ENCODE measurements at places on chromosomes 2 and 18.

DNA sequence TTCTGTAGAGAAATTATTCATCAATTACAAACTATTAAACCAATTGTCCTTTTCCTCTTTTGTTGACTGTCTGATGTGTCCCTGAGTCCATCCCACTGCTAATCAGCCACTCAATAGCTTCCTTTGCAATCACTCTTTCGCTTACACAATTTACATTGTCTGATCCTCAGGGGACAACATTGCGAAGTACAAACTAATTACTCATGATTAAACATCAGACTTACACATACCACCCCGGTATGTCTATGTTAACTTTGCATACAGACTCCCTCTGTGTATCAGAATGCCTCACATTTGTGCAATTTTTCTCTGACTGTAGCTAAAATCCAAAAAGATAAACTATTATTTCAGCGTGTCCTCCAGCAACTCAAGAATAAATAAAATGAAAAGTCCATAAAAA, 264.4 kb upstream of the REV1 start:
- no peak for DNase-seq

DNA sequence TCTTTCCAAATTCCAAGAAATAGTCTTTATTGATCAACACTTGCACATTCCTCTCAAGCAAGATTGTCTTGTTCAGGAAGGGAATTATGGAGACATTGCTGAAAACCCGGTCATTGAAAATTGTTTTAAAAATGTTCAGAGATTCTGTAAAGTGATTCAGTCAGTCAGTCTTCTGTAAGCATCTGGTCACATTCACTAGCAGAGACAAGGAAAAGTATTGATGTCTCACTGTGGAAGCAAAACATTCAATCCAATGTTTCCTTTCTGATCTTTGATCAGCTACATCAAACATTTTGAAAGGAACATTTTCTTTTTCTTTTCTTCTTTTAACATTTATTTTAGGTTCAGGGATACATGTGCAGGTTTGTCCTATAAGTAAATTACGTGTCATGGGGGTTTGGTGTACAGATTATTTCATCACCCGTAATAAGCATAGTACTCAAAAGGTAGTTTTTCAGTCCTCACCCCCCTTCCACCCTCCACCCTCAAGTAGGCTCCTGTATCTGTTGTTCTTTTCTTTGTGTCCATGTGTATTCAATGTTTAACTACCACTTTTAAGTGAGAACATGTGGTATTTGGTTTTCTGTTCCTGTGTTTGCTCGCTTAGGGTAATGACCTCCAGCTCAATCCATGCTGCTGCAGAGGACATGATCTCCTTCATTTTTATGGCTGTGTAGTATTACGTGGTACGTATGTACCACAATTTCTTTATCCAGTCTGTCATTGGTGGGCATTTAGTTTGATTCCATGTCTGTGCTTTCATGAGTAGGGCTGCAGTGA, 61.2 kb downstream of the CTNNA2 start:
- no peak for DNase-seq

GRCh38 chr2:120647487-120647886, 88.2 kb upstream of the GLI2 start:
- DNase-seq, result no peak

DNA sequence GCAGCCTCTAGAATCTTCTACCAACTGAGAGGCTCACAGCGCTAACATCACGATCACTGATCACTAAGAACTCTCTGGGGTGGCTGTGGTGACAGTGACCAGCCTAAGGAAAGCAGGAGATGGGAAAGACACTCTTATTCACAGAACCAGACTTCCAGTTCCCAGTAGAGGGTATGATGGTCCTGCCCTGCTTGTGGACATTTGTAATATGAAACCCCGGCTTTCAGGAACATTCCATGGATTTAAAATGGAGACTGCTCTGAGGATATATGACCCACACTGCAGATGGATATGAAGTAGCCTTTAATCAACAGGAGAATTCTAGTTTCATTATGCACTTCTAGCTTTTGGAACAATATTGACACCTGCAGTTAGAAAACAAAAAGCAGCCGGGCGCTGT, 131.8 kb downstream of the AFF3 start:
- no peak for DNase-seq

DNA sequence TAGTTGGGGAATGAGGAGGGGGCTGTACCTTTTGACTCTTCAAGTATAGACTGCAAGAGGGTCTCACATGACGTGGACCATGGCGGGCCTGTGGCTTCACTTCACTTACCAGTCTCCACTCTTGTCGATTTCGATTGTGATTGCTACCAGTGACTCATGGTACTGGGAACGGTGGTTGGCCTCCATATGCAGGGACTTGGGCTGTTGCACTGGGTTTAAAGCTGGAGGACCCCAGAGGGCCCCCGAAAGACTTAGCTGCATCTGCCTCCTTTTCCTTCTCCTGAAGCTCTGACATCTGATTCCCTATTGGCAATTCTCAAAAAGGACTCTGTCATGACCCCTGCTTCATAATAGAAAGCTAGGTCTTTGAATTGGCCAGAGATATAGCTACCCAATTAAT, 43.4 kb downstream of the HK2 start:
- no peak for DNase-seq

GRCh38 chr2:99776906-99777646, 287.3 kb upstream of the REV1 start:
- no peak for DNase-seq

GRCh38 chr2:62477573-62477972, 28.4 kb downstream of the TMEM17 start:
- DNase-seq, result no peak

DNA sequence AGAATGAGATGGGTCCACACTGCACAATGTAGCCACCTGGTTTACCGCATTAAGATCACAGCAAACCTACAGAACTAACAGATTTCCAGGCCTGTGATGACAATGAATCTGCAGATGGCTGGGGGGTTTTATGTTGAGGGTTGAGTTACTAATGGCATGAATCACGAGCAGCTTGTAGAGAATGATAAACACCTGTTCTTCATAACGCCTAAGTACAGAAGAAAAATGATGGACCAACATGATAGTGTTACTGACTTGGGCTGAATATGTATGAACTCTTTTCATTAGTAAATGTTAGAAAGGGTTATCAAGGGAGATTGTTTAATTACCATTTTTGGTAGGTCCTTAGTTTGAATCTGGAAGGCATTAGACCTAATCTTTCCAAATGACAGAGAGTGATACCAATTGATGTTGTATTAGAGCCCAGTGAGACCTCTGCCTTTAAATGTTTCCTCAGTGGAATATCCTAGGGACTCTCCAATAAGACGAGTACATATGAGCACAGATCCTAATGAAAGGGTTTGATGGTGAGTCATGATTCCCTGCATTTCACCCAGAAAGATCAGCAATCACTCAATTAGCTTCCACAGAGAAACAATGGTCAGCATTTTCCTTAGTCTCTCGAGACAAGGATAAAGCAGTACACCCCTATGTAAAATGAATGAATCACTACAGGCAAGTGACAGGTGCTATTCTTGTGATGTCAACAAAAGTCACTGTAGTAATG, 243.8 kb downstream of the DLGAP1 start:
- no peak for DNase-seq

DNA sequence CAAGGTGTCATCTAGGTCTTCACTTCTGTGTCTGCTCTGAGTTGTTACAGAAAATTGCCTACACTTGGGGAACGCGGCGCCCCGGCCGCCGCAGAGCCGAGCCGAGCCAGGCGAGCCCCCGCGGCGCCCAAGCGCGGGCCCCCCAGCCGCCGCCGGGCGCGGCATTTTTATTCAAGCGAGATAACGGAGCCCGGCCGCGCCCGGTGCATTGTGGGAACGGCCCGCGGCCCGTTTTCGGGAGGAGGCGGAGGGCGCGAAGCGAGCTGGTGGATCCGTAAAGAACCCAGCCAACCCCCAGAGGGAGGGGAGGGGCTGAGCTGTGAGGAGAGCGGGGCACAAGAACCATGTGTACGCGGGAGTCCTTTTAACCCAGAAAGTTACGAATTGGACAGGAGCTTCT, 191.8 kb downstream of the FTCDNL1 start:
- peak; percentile 74 for DNase-seq

DNA sequence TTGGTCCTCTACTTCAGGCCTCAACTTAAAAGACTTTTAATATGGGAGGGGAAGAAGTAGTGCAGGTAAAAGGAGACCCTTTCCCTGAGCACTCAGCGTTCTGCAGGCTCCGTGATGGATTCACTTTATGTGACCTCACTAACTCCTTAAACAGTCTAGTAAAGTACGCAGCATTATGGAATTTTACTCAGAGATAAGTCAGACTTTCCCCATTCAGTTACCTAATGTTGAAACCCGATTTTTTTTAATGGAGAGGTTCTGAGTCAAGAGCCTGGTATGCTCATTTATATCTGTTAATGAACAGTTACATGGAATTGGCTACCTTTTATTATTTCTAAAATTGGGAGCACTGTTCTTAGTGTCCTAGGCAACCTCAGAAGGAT, 34.1 kb downstream of the RASGRP3 start:
- no peak for DNase-seq

- no peak for DNase-seq
These were observed 221.5 kb upstream of the SMAD7 start for GRCh38 chr18:49172246-49172645.

DNA sequence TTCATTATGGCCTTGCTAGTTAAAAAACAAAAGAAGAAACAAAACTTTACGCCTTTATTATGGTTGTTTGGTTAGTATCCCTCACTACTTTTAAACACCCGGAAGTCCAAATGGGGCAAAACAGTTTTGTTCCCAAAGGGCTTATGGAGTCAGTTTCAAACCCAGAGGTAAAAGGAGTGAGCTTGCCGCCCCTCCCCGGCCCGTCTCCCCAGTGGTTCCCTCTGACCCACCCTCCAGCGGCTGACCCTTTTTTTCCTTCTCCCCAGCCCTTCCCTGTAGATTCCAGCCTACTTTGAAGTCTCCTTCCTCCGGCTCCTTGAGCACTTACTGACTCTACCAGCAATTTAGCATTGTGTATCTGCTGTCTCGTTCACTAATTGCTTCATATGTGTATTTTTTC, 209.2 kb downstream of the ICOS start:
- DNase-seq, result no peak

DNA sequence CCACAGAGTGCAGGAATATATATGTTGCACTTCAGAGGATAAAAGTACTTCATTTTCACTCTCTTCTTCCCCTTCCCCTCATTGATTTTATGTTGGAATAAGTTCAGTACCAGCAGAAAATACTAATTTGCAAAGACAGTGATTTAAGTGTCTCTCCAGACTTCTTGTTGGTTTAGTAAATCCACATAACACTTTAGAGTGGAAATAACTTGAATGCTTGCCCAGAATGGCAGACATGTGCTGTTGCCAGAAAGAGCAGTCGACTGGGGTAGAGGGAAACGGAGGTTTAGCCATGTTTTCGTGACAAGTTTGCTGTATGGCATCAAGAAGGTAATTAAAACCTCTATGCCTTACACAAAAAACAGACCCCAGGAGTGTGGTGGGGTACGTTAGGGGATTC, 246.0 kb upstream of the CXCR4 start:
- DNase-seq, result peak; percentile 68

- no peak for DNase-seq
These were observed 134.3 kb downstream of the ACKR3 start for GRCh38 chr2:236703906-236704305.

GRCh38 chr18:45900623-45901022, 66.5 kb downstream of the EPG5 start:
- no peak for DNase-seq

- no peak for DNase-seq
These were observed 559.9 kb upstream of the ID2 start for GRCh38 chr2:8121826-8122513.

DNA sequence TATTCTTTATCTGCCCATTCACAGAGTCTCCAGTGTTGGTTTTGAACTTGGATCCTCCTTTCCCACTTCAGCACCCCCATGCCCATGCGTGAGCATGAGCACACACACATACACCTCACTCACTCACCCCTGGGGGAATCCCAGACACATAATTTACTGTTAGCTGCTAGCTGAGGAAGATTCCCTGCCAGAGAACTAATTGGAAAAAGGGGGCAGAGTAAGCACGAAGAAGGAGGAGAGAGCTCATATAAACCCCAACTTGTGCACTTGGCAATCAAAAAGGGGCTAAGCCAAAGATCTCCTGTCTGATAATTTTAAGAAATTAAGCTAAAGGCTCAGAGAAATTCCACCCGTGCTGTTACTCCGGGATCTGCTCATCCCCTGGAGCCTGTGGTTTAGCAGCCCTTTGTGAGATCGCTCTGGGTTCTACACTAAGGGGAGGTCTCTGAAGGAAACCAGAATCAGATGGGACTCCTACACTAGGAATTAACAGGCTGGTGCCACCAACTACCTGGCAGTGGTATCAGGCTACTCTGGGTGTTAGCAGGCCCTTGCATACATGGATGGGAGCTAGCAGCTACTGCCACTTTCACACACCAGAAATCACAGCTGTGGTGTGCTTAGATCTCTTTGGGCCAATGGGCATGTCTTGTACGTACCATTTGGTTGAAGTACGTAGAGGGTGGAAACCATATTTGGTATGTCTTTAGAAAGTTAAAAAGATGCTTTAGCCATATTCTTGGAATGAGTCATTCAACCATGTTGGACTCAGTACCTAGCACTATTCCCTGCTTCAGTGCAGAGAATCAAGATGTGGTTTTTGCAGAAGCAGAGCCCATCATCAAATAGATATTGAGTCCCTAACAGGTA, 95.6 kb upstream of the SLC14A2 start:
- DNase-seq, result no peak

DNA sequence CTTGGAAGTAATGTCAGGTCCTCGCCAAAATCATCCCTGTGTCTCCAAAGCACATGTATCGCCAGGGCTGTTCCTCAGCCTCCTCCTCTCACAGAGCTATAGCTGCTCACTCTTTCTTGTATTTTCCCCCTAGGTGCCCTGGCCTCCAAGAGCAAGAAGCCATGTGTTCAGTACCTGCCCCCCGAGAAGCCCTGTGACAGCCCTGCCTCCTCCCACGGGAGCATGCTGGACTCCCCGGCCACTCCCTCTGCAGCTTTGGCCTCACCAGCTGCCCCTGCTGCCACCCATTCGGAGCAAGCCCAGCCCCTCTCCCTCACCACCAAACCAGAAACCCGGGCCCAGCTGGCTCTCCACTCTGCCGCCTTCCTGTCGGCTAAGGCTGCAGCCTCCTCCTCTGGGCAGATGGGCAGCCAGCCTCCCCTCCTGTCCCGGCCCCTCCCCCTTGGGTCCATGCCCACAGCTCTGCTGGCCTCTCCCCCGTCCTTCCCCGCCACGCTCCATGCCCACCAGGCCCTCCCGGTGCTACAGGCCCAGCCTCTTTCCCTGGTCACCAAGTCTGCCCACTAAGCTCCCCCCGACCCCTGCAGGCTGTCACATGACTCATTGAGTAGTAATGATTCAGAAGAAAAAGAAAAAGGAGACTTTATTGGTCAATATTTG, 18.8 kb downstream of the TGOLN2 start:
- DNase-seq, result peak; percentile 88

DNA sequence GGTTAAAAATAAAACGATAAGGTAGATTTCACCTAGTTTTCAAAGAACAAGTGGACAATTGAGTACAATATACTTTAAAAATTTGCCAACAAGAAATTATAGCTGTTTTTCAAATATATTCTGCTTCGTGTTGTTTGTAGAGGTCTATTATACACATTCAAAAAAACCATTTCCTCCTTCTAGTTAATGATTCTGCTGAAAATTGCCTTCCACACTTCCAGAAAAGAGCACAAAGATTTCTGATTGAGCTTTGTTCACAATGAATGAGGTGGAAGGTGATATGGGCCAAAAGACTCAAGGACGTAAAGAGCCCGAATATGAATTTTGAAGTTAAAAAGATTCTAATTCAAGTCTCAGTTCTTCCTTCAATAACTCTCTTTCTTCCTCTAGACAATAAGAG, 277.0 kb upstream of the SESTD1 start:
- no peak for DNase-seq

All from tongue (tissue), 3 donors.